ENCODE measurements at places on chromosomes 16 and 17.
A peak's percentile ranks its signal among the peaks of the same experiment; 100 is the strongest.

- no peak for DNase-seq
Observed at GRCh38 chr17:28907709-28908475, 5.0 kb upstream of the DHRS13 start.

DNA sequence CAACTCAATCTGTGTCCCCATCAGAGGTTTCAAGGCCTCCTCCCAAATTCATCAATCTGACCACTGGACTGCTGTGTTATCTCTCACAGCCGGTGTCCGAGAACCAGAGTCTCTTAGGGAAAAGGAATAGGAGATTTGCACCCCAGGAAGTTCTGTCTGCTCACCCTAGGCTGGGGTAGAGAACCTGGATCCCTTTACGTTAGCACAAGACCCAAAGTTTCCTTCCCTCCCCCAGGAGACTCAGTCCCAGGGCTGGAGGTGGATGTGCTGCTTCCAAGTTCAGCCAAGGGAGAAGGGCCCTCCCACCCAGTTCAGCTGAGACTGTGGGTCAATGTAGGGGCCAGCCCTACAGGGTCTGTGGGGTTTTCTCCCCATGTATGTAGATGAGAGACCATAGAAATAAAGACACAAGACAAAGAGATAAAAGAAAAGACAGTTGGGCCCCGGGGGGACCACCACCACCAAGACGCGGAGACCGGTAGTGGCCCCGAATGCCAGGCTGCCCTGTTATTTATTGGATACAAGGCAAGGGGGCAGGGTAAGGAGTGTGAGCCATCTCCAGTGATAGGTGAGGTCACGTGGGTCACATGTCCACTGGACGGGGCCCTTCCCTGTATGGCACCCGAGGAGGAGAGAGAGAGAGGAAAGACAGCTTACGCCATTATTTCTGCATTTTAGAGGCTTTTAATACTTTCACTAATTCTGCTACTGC, 22.7 kb upstream of the OR1F1 start:
- no peak for DNase-seq

DNA sequence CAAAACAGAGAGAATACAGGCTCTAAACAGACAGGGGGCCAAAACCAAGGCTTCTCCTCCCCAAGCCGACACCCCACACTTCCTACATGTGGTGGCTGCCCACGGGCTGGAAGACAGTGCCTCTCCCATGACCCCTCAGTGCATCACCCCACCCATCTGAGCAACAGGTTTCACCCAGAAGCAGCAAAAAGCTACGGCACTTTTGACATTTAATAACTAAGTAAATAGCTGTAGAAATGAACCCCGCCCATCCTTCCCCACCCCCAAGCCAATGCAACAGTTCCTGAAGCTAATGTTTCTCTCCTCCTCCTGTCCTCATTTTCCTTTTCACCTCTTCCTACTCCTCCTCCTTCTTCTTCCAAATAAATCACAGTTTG, 9.9 kb upstream of the SOX9 start:
- no peak for DNase-seq

DNA sequence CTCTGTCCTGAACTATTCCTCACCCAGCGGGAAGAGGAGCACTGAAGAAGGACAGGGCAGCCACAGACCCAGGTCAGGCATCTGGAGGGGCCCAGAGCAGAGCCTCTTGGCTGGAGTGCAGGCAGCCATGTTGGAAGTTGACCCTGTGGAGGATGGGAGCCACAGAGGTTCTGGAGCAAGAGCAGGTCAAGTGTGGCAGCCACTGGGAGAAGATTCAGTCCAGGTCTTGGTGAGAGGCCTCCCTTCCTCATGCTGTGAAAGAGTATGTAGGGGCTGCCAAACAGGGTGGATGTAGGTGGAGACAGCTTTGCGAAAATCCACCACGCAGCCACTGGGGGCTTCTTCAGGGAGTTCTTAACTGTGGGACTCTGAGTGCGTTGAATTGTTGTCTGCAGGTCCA, 590 bp upstream of the CD79B start:
- no peak for DNase-seq

- no peak for DNase-seq
Observed at GRCh38 chr16:50889746-50890145, 147.9 kb downstream of the CYLD start.

- DNase-seq, result peak; percentile 57
Observed at GRCh38 chr16:26795184-26795583, 271.5 kb upstream of the C16orf82 start.

DNA sequence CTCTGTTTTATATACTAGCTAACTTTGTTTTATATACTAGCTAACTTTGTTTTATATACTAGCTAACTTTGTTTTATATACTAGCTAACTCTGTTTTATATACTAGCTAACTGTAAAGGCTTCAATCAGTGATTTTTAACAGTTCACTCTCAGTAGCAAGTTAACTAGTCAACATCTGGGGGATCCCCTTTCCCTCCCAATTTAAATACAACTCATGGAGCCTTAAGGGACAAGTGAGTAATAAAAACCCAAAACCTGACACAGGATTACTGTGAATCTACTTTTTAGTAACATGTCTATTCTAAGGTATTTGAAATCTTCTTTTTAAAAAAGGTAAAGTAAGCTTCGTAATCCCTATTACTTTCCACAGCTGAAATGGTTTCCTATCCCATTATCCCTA, 32.2 kb downstream of the FAM222B start:
- DNase-seq, result peak; percentile 69

DNA sequence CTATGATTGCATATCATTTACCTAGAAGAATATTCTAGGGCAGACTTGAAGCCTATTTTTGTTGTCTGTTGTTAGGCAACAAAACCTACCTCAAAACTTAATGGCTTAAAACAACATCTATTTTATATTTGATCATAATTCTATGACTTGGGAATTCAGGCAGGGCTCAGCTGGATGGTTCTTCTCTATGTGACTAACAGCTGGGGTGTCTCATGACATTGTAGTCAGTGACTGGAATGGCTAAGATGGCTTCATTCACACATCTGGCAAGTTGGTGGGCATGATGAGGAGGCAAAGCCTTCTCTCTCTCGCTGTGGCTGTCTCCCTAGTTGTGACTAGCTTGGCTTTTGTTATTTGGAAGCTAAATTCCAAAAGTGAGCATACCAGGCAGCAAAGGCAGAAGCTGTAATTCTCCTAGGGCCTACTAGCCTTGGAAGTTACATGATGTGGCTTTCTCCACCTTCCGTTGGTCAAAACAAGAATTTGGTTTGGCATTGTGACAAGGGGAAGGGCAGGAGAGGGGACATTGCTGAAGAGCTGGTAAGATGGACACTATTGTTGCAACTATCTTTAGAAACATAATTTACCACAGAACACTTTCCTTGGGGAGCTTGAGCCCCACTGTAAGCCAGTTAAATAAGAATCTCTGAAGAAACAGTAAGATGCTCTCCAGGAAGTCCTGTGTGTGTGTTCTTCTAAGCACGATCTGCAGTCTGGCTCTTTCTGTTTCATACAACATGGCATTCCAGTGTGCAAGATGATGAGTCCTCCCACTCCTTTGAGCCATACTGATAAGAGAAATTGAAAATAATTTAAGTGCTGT, 39.4 kb downstream of the ZNRF1 start:
- DNase-seq, result no peak

DNA sequence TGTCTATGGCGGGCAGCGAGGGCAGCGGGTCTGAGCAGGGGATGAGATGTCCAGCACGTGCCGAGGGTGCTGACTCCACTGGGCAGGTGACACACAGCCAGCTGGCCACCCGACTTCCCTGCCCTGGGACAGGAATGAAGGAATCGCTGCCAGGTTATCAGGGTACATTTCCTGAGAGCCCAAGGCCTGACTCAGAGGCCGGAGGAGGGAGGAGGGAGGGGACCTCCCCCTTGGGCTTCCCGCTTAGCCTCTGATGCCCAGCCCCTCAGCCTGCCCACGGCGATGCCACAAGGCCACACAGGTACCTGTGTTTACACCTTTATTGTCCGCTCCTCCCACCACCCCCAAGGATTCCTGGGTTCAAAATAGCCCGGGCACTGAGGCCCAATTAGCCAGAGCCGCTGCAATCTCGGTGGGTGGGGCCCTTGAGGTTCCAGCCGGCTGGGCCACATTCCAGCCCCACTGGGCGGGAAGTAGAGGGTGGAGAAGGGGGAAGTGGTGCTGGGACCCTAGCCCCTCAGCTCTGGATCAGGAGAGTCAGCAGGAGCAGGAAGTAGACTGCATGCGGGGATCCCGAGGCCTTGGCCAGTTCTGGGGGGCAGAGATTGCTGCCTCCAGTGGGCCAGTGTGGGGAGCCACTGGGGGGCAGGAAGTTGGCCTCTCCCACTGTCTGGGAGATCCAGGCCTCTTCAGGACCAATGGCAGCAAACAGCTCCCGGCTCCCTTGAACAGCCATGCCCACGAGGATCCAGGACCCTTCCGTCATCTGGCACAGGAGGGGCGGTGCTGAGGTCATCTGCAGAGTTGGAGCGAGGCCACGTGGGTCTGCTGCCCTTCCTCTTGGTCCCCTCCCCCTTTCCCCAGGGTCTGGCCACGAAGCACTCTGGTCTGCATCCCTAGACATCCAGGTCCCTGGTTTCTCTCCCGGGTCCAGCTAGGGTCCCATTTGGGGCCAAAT, 3.4 kb upstream of the PRSS8 start:
- no peak for DNase-seq

DNA sequence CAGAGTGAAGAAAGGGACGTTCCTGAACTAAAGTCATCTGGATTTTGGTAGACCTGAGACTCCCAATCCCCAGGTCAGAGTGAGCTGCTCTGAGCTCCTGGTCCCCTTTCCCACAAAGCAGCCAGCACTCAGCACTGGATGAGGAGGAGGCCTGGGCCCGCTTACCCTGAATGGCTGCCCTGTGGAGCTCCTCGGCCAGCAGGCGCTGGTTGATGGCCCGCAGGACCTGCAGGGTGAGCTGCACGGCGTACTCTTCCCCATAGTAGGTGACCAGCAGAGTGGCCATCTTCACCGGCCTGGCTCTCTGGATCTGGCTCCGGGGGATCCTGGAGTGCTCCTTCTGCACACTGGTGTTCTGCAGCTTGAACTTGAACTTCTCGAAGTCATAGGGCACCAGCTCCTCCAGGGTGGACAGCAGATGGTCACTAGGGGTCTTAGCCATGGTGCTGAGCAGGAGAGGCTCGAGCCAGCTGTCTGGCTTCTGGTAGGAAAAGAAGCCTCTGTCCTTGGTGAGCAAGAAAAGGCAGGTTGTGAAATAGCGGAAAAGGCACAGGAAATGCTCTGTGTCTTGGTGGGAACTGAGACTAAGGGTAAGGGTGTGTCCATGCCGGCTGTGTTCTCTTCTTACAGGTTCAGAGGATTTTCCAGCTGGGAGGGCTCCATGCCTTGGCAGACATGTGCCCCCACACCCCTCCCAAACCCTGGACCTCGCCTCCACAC, at the start of gene MEFV:
Gene MEFV (minus strand): TSS at position 488 of the 720 bp plus-strand sequence. CDS start 46 bp downstream, at position 442.
- no peak for DNase-seq

DNA sequence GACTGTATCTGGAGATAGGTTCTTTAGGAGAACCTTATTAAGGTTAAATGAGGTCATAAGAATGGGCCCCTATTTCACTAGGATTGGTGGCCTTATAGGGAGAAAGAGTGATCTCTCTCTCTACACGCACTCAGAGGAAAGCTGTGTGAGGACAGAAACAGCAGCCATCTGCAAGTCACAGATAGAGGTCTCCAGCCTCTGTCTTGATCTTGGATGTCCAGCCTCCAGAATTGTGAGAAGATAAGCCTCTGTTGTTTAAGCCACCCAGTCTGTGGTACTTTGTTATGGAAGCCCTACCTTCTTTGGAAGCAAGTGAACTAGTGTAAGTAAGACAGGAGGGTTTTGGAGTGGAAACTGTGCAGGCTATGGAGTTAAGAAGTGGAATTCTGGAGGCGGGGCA, 93.2 kb downstream of the ELAC2 start:
- DNase-seq, result no peak

DNA sequence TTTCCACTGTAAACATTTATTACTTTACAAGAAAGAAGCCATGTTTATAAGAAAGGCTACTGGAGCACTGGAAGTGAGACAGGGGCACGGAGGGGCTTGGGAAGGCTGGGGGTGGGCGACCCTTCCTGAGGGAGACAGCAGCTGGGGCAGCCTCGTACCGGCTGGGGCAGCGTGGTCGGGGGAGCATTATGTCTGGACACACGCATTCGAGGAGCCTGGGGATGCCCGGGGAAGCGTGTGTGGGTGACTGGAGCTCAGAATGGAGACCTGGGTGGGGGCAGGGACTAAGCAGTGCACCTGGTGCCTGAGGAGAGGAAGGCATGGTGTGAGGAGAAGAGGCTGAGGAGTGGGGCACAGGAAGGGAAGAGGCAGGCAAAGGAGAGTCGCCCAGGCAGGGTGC, 64.5 kb downstream of the SRCIN1 start:
- no peak for DNase-seq

Measured in activated CD4-positive, alpha-beta T cell treated with anti-CD3 and anti-CD28 coated beads, Interleukin-10, Interleukin-2, amounts not matched to agents 100 ng/mL and 50 ng/mL, durations not matched to agents 16 hours and 8 hours (primary cell).